ENCODE measurements at places on chromosomes 16 and 17. TPM values are rescaled to one million over a fixed set of nuclear protein-coding genes. Genes with fewer than 3 reads are reported as not detected.

DNA sequence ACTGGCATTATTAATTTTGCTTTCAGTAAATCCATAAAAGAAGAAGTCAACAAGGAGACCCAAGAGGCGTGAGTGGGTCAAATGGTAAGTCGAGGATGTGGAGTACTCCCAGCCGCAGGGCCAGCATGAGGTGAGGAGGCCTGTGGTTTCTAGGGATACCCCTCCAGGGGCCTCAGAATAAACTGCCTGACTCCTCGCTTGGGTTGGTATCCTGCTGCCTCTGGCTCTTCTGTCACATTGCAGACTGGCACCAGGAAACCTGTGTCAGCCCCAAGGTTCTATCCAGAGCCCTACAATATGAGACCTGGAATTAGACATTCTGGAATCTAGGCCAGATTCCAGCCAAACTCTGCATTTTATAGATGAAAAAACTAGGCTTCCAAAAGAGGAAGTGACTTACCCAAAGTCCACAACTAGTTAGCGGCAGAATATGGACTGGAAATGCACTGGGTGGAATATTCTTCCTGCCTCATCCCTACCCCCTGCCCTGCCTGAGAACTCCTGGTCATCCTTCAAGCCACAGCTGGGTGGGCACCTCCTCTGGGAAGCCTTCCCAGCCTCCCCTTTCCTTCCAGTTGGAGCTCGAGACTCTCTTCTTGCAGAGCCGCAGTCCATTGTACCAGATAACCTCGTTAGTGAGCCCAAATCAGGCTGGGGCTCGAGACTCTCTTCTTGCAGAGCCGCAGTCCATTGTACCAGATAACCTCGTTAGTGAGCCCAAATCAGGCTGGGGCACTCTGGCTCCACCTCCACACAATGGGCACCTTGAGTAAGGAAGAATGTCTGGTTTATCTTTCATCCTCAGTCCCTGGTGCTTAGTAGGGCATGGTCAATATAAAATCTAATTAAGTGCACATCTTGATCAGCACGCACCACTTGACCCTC, 22.6 kb downstream of the C17orf67 start:
- peaks cover 2% of the 10 kb centered on the region for H3K4me1 ChIP-seq
- no peak overlapping the region for H3K4me3 ChIP-seq
- no peaks in the 10 kb centered on the region for H3K27me3 ChIP-seq
- DNase-seq: no peak

DNA sequence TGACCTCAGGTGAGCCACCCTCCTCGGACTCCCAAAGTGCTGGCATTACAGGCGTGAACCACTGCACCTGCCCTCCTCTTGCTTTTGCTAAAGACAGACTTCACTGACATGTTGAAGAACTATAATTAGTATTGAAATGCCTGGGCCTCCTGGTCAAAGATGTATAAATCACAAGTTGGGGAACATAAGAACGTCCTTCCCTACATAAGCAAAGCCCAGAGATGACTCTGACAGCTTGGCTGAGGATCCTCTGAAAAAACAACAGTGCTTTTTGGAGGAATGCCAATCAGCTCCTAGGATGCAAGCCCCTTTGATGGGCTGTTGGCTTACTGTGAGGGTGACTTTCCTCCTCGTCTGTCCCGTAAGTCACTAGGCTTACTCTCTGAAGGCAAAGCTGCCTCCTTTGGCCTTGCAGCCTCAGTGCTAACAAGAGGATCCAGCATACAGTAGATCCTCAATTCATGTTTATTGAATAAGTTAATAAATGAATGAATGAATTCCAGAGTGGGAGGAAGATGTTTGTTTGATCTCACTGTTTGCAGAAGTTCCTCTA, 6.3 kb downstream of the APOH start:
- no peaks in the 10 kb centered on the region for H3K36me3 ChIP-seq
- DNase-seq: no peak
- H3K27me3 ChIP-seq: peaks cover 24% of the 10 kb centered on the region
- H3K4me3 ChIP-seq: no peak overlapping the region

DNA sequence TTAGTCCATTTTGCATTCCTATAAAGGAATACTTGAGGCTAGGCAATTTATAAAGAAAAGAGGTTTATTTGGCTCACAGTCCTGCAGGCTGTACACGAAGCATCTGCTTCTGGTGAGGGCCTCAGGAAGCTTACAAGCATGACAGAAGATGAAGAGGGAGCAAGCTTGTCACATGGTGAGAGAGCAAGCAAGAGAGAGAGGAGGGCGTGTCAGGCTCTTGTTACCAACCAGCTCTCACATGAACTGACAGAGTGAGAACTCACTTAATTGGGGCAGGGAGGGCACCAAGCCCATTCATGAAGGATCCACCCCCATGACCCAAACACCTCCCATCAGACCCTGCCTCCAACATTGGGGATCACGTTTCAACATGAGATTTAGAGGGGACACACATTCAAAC, 1.6 kb downstream of the CHCT1 start:
- no peaks in the 10 kb centered on the region for H3K36me3 ChIP-seq
- DNase-seq: no peak
- H3K4me3 ChIP-seq: no peak overlapping the region
- no peak overlapping the region for H3K27ac ChIP-seq
- H3K27me3 ChIP-seq: peaks cover 2% of the 10 kb centered on the region

CIITA gene
- 2.5 TPM for total RNA-seq

- H3K27ac ChIP-seq: peak overlapping the region; percentile 25
- peak; percentile 91 for DNase-seq
- peaks cover 28% of the 10 kb centered on the region for H3K36me3 ChIP-seq
- H3K4me1 ChIP-seq: peaks cover 16% of the 10 kb centered on the region
- H3K4me3 ChIP-seq: no peak overlapping the region
Measured at GRCh38 chr17:42846594-42847280, 2.4 kb downstream of the AOC2 start.

PRRT2 gene
- total RNA-seq: 4.1 TPM

GRCh38 chr16:88306860-88307545, 75.8 kb upstream of the ZNF469 start:
- no peaks in the 10 kb centered on the region for H3K27me3 ChIP-seq
- no peak overlapping the region for H3K4me3 ChIP-seq
- DNase-seq: peak; percentile 99
- H3K27ac ChIP-seq: peak overlapping the region; percentile 99
- H3K4me1 ChIP-seq: peaks cover 64% of the 10 kb centered on the region

GRCh38 chr16:15856901-15857698, at the start of gene MYH11:
MYH11 (minus strand) TSS chr16:15857028; CDS start chr16:15838252, 18,776 bp downstream.
- H3K36me3 ChIP-seq: no peaks in the 10 kb centered on the region
- peaks cover 42% of the 10 kb centered on the region for H3K27me3 ChIP-seq
- peak within 1 kb of the TSS; percentile 67 for H3K4me3 ChIP-seq

CTRB1 gene
- not detected for total RNA-seq

DNA sequence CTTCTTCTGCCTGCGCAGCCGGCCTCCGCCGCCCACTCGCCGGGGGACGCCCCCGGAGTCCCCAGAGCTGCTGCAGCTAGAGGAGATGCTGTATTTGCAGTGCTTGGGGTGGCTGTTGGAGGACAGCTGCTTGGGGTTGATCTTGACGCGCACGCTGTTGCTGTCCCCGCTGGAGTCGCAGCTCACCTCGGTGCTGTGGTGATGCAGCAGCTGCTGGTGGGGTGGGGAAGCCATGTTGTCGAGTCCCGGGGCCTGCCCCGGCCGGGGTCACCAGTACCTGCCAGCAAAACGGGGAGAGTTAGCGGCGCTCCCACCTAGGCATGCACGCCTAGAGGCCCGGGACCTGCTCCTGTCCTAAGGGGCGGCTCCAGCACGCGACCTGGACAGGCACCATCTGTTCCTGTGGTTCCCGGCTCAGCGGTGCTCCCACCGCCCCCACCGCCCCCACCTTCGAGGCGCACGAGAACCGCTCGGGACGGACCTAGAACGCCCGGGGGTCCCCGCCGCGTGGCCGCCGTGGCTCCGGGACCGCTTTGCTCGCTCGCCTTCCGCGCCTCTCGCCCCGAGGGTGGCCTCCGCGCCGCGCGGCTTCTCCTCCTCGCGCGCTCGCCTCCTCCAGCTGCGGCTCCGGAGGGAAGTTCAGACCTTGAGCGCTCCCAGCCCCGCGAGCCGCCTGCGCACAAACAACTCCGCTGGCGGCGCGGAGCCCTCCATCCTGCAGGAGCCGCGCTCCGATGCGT, 863 bp downstream of the ADCY9 start:
- H3K4me3 ChIP-seq: peak overlapping the region; percentile 76
- no peak overlapping the region for H3K27ac ChIP-seq
- DNase-seq: peak; percentile 99

DNA sequence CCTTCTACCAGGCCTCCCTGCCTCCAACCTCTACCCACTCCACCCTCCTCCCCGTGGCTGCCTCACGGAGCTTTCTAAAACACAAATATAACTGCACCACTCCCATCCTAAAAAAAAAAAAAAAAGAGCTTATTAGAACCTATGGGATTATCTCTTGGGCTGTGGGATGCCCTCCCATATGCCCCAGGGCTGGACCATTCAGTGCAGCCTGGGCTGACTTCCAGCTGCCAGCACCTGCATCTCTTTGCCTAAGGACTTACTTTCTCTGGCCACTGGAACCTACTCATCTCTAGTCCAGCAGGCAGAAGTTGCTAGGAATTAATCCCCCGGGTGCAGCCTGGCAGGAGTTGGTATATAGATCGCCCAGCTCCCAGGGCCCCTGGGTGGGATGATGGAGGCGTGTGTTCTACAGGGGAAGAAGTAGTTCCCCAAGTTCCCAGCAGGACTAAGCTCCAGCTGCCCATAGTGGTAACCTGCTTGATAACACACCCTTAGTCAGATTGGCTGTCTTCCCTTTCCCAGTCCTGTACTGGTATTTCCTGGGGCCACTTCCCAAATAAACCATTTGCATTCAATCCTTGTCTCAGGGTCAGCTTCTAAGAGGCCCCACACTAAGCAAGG, 10.3 kb downstream of the MPP3 start:
- no peak overlapping the region for H3K27ac ChIP-seq
- H3K4me1 ChIP-seq: no peaks in the 10 kb centered on the region
- no peak for DNase-seq
- H3K27me3 ChIP-seq: no peaks in the 10 kb centered on the region

DNA sequence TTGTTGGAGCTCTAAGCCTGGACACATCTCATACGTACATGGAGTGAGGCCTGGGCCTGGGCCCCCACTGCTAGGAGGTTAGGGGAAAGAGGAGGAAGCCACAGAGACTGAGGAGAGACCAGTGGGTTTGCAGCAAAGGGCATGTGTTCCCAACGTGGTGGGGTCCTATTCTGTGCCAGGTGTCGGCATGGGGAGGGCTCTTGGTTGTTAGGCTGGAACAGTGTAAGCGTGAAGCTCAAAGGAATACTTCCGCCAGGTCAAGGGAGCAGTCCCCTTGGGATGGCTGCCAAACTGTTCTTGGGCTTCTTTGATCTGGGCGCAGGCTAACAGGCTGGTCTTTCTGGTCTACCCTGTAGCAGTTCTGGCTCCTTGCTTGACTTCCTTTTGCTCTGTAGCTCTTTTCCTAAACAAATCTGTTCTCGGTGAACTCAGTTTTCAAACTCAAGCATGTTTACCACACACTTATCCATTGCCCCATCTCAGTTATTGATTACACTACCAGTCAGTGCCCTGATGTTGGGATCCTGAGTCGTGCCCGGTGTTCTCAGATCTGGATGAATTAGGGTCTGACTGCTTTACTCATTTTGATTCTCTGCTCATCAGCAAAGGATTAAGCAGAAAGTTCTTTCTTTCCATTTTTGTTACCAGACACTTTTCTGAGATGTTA, 36.4 kb downstream of the GPT2 start:
- no peak overlapping the region for H3K27ac ChIP-seq
- no peak overlapping the region for H3K4me3 ChIP-seq
- H3K27me3 ChIP-seq: no peaks in the 10 kb centered on the region
- no peaks in the 10 kb centered on the region for H3K4me1 ChIP-seq
- peaks cover 18% of the 10 kb centered on the region for H3K36me3 ChIP-seq

TRAF7 gene
- total RNA-seq: 56.1 TPM

GRCh38 chr16:73026754-73027684, 20.9 kb downstream of the ZFHX3 start:
- no peaks in the 10 kb centered on the region for H3K36me3 ChIP-seq
- peak; percentile 70 for DNase-seq
- H3K4me3 ChIP-seq: no peak overlapping the region
- H3K27me3 ChIP-seq: no peaks in the 10 kb centered on the region
- H3K27ac ChIP-seq: no peak overlapping the region

DNA sequence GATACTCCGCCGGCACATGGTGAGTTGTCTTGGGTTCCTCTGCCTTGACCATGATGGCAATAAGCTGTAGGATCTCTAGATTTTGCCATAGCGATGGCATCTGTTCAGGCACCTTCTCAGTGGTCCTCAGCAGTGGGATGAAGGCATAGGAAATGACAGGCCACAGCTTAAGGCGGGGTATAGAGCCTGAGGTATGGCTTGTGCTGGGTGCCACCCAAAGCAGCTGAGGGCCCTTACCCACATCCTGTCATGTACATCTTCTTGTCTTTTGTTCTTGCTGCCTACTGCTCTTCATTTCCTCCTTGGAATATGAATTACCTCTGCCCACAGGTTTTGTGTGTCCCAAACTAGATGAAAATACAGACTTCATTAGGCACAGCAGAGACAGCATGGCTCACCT, 29.5 kb downstream of the KAT7 start:
- H3K36me3 ChIP-seq: peaks cover 61% of the 10 kb centered on the region
- H3K4me3 ChIP-seq: no peak overlapping the region
- peaks cover 29% of the 10 kb centered on the region for H3K4me1 ChIP-seq

GRCh38 chr16:72291531-72291981, 119.6 kb upstream of the PMFBP1 start:
- peaks cover 23% of the 10 kb centered on the region for H3K4me1 ChIP-seq
- DNase-seq: peak; percentile 27
- no peaks in the 10 kb centered on the region for H3K36me3 ChIP-seq
- H3K27ac ChIP-seq: peak overlapping the region; percentile 94
- H3K4me3 ChIP-seq: peak overlapping the region; percentile 46

DNA sequence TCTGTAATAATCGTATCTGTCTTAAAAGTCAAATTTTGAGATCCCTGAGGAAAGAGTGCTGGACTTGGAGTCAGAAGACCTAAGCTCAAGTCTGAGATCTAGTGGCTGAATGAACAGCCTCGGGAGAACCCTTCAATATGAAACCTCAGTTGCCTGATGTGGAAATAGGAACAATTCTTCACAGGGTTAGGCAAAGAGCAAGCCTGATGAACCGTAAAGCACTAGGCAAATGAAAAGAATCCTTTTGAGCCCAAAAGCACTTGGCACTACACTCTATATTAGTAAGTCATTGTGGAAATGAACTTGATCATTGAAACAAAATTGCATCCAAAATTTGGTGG, 20.2 kb downstream of the TXNDC11 start:
- no peak for DNase-seq
- peaks cover 53% of the 10 kb centered on the region for H3K36me3 ChIP-seq
- no peak overlapping the region for H3K4me3 ChIP-seq
- H3K27ac ChIP-seq: no peak overlapping the region

GRCh38 chr17:61201211-61201610, 198.4 kb upstream of the TBX2 start:
- no peaks in the 10 kb centered on the region for H3K36me3 ChIP-seq
- peak overlapping the region; percentile 7 for H3K4me3 ChIP-seq
- peaks cover 26% of the 10 kb centered on the region for H3K4me1 ChIP-seq
- peak overlapping the region; percentile 85 for H3K27ac ChIP-seq
- peak; percentile 84 for DNase-seq
- no peaks in the 10 kb centered on the region for H3K27me3 ChIP-seq

FOXN1 gene
- total RNA-seq: not detected

TBX4 gene
- 0.59 TPM for total RNA-seq

DNA sequence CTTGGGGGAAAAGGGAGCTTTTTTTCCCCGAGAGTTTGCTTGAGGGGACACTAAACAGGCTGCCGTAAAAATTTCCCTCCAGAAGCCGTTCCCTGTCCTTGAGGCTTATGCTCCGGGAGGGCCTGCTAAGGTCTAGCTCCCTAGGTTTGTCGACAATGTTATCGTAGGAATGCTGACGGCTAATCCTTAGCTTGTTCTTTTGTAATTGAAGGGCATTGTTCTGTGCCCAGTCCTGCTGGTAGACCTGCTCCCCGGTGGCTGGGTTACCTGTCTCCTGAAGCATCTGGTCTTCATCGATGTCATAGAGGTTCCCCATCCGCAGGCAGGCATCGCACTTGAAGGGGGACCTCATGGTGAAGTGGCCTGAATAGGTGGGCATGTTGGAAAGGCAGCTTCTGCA, 418.7 kb downstream of the GRIN2A start:
- no peaks in the 10 kb centered on the region for H3K27me3 ChIP-seq
- H3K36me3 ChIP-seq: no peaks in the 10 kb centered on the region
- DNase-seq: no peak
- no peaks in the 10 kb centered on the region for H3K4me1 ChIP-seq

Data from osteoblast (primary cell).